Mesenteric fat pad (tissue), 1 donor: ENCODE measurements at places on chromosomes 5 and 9. TPM values are rescaled to one million over a fixed set of nuclear protein-coding genes. Genes with fewer than 3 reads are reported as not detected.

Gene MEGF10
- 0.58 TPM for total RNA-seq

Gene NDST1
- 110 TPM for total RNA-seq

Gene SPIN1
- 64.2 TPM for total RNA-seq

Gene STRBP
- 8.7 TPM for total RNA-seq

Gene CCL27
- total RNA-seq = not detected

Gene SPATA31E1
- not detected for total RNA-seq

Gene CDO1
- total RNA-seq = 60.8 TPM

GRCh38 chr9:90921104-90921503, 119.5 kb downstream of the SYK start:
- no peak for DNase-seq

DNA sequence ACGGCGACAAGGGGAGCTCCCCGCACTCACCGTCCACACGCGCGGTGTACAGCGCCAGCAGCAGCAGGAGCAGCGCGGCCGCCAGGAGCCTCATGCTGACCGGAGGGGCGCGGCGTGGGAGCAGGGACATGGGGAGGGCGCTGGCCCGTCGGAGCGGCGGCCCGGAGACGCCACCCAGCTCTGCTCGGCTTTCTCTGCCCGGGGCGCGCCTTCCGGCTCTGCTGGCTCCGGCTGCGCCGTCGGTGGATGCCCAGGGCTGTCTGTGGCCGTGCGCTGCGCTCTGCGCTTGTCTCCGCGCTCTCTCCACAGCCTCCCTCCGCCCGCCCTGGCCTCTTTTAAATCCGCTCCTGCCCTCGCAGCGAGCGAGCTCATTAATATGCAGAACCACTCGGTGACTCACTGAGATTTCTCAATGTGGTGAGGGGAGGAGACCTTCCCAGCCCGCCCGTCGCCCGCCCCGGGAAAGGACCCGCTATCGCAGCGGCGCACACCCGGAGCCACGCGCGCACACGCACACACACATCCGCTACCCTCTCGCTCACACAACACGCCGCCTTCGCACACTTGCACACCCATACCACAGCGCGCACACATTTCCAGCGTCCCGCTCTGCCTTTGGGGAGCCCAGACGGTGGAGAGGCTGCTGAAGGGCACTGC, at the start of gene CXCL14:
Gene CXCL14, minus strand, starts transcription at position 307 of the 657 bp plus-strand sequence. Its CDS starts 213 bp downstream, at position 94.
- no peak for DNase-seq

DNA sequence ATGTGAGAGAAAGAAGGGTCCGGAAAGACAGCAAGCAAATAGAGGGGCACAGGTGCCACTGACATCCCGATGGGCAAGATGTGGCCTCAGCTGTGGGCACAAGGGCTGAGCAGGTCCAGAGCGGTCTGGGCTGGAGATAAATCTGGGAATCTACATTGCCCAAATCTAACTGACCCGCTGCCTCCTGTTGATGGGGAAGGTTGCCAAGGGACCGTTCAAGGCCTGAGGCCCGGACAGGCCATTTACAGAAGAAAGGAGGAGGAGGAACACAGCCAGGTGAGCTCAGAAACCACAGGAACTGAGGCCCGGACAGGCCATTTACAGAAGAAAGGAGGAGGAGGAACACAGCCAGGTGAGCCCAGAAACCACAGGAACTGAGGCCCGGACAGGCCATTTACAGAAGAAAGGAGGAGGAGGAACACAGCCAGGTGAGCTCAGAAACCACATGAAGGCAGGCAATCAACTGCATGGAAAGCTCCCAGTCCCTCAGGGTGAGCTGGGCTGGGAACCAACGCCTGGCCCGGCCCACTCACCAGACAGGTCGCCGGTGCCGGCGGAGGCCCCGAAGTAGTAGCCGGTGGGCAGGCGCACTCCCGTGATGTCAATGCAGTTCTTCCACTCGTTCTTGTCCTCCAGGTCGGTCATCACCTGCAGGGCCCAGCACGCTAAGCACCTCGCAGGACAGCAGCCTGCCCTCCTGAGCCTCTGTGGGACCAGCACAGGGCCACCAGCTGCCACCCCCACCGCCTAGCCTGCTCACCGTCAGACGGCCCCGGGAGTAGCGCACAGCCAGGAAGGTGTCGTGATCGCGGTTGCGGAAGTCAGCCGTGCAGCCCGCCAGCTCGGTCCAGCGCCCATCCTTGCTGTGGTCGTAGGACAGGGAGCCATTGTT, 14.6 kb downstream of the LMAN2 start:
- no peak for DNase-seq

DNA sequence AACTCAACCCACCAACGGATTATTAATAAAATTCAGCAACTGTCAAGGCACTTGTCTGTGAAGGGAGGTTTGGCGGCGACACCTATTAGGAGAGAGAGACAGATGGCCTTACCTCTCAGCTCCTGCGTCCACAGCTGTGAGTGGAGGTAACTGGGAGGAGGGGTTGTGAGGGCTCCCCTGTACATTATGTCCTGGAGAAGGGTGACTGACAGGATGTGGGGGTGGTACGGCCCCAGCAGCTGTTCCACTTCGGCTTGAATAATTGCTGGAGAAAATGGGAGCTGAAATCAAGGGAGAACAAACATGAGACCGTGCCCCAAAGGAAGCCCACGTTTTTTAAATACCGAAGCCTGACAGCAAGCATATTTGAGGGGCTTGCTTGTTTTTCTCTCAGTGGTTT, 353.5 kb upstream of the RFX3 start:
- no peak for DNase-seq

DNA sequence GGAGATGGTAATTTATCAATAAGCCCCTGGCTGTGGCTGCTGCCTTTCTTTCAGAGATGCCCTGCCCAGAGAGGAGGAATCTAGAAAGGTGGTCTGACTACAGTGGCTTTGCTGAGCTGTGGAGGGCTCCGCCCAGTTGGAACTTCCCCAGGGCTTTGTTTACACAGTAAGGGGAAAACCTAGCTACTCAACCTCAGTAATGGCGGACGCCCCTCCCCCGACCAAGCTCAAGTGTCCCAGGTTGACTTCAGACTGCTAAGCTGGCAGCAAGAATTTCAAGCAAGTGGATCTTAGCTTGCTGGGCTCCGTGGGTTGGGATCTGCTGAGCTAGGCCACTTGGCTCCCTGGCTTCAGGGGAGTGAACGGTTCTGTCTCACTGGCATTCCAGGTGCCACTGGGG, 865.4 kb upstream of the ACO1 start:
- no peak for DNase-seq

DNA sequence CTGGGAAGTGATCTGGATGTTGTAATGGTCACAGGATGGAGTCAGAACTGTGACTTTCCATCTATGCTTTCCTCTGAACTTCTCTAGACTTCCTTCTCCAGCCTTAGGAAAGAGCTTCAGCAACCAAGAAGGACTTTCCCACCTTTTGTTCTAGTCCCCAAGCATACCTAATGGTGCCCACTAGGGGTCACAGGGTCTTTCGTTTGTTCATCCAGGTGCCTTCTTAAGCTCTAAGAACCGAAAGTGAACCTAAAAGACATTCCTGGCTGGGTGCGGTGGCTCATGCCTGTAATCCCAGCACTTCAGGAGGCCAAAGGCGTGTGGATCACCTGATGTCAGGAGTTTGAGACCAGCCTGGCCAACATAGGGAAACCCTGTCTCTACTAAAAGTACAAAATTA, 1.8 kb upstream of the WNT8A start:
- DNase-seq = no peak

- no peak for DNase-seq
Measured at GRCh38 chr5:74736759-74737158, 30.2 kb downstream of the GFM2 start.

GRCh38 chr9:125513668-125514413, 193.2 kb downstream of the MAPKAP1 start:
- no peak for DNase-seq

DNA sequence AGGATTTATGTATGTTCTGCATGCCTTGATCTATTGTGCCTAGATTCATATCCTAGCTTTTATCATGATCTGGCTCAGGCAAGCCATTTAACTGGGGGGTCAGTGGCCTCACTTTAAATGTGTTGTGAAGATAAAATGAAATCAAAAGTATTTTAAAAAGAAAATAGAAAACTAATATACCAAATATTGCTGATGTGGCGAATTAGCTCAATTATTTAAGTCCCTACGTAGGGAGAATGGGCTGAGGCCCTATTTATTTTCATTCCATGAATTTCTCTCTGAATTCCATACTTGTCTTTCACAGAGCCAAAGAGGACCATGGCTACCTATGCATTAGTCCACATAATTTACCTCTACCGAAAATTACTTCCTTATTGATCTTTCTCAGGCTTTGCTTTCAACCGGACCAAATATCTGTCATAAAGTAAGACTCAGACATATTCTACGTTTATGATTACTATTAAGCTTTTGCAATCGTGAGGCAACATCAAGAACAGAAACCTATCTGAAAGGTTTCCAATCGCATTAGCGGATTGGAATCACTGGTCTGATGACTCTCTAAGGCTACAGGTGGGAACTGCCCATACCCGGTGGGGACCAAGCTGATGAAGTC, 1.7 kb downstream of the MBLAC2 start:
- no peak for DNase-seq

GRCh38 chr5:20833081-20833627, 845.2 kb upstream of the CDH18 start:
- no peak for DNase-seq

DNA sequence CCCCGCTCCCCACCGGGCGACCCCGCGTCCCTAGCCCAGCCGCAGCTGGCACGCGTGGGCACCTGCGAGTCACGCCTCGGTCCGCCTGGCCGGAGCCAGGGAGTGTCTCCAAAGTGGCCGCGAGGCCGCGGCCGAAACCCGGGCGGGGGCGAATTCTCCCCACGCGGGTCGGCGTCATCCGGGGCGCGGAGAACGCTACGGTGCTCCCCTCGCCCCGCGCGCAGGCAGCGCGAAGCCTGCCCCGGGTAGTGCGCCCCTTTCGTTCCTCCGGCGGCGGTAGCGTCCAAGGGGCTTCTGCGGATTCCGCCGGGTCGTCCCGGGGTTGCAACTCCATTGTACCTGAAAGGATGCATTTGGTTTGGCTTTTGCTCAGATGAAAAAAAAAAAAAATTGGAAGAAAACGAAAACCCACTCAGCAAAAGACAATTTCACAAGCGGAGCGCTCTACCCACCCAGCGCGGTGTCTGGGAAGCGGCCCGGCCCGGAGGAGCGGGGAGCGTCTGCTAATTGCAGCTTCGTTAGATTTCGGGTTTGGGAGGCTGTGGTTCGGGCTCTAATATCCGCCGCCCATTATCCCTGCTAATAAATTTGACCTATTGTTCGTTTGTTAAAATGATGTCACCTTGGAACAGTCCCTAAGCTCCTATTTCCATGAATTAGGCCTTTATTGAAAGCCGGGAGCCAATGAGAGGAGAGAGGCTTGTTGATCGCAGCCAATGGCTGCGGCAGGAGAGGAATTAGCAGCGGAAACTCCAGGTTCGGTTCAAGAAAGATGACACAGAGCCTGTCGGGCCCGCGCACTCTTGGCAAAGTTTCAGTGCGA, at the start of gene TLX3:
Gene TLX3, plus strand, starts transcription at position 796 of the 823 bp plus-strand sequence. CDS start 118 bp downstream, outside the sequence.
- DNase-seq = no peak

DNA sequence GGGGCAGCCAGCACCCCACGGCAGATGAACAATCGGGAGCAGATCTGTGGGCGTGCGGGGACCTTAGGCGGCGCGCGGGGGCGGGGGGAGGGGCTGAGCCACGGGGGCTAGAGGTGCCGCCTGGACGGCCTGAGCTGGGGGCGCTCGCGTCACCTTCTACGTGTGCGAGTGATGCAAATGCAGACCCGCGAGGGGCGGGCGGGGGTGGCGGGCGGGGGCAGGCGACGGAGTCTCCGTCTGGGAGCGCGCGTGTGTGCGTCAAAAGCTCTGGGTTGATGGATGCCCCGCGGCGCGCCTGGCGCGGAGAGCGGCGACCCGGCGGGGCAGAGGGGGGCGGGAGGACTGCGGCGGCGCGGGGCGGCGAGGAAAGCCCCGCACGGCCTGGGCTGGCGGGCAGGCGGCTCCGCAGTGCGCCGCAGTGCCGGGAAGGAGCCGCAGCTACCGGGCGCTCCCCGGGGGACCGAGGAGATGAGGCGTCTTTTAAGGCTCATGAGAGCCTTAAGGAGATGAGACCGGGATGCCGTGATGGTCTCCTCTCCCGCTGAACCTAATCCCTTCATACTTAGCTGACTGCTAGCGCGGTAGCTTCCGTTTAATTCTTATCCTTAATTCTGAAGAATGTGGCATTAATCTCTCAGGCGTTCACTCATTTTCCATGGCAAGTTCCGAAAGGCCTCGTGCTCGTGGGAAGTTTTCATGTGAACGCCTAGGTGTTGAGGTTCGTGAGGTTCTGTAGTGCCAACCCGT, 1.5 kb downstream of the SV2C start:
- DNase-seq = no peak

GRCh38 chr9:38020151-38021076, 48.6 kb downstream of the SHB start:
- DNase-seq = no peak
